ENCODE measurements at places on chromosomes 5 and 9. TPM values are rescaled to one million over a fixed set of nuclear protein-coding genes. Genes with fewer than 3 reads are reported as not detected.

- DNase-seq = peak; percentile 56
- H3K4me1 ChIP-seq = no peaks in the 10 kb centered on the region
- H3K27ac ChIP-seq = no peak overlapping the region
- no peaks in the 10 kb centered on the region for H3K27me3 ChIP-seq
- H3K4me3 ChIP-seq = no peak overlapping the region
These were observed 136.4 kb upstream of the PPP1R26 start for GRCh38 chr9:135343136-135343535.

DNA sequence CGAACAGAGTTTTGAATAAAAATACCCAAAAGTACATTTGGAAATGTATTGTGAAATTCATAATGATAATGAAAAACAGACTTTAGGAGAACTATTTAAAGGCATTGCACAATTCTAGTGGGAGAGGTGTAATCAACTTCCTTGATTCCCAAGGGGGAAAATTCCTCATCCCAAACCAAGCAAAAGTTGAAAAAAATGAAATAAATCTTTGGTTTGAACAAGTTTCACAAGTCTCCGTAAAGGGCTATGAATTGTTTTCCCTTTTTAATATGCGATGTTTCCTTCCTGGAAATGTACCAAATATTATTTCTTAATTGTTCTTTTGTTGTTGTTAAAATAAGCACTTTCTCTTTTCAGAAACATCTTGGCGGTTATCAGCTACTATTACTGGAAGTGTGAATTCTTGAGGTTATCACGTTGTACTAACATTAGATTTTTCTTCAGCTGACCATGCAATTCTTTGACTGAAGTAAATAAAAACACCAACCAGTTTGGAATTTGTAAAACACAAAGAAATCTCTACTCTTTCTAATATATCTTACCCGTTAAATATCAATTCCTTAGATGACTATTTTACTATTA is 59.3 kb downstream of the SVEP1 start:
- no peak overlapping the region for H3K4me3 ChIP-seq
- no peaks in the 10 kb centered on the region for H3K27me3 ChIP-seq
- peaks cover 2% of the 10 kb centered on the region for H3K4me1 ChIP-seq
- no peak overlapping the region for H3K27ac ChIP-seq
- no peaks in the 10 kb centered on the region for H3K36me3 ChIP-seq

- peak overlapping the region; percentile 35 for H3K27ac ChIP-seq
- peak overlapping the region; percentile 61 for H3K4me3 ChIP-seq
- no peaks in the 10 kb centered on the region for H3K27me3 ChIP-seq
- no peaks in the 10 kb centered on the region for H3K4me1 ChIP-seq
- no peak for DNase-seq
These were observed 584 bp upstream of the PIP5K1B start for GRCh38 chr9:68704498-68704813.

The ELL2 gene
- total RNA-seq = 107 TPM

DNA sequence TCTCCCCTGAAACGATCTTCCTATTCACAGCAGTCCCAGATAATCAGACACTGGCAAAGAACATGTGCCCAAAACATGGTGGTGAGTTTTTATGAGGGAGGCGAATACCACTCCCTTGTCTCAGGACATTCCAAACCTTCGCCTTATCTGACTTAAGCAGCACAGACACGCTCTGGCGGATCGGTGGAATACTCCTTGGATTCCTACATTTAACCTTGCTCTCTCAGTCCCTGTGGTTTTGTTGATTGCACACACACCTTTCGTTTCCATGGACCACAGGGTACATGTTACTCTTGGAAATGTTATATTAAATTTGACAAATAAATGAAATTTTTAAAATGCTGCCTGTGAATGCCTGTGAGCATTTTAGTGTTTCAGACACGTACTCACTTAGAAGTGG is 87.8 kb upstream of the CPEB4 start:
- H3K27ac ChIP-seq = no peak overlapping the region
- H3K4me3 ChIP-seq = no peak overlapping the region
- no peaks in the 10 kb centered on the region for H3K4me1 ChIP-seq
- no peak for DNase-seq

GRCh38 chr5:81506378-81506777 is 112.4 kb upstream of the ACOT12 start:
- H3K27me3 ChIP-seq = no peaks in the 10 kb centered on the region
- H3K36me3 ChIP-seq = no peaks in the 10 kb centered on the region
- no peak overlapping the region for H3K4me3 ChIP-seq
- no peaks in the 10 kb centered on the region for H3K4me1 ChIP-seq
- H3K27ac ChIP-seq = no peak overlapping the region

The STRBP gene
- 6.8 TPM for total RNA-seq

The SLC46A2 gene
- total RNA-seq = 0.18 TPM

DNA sequence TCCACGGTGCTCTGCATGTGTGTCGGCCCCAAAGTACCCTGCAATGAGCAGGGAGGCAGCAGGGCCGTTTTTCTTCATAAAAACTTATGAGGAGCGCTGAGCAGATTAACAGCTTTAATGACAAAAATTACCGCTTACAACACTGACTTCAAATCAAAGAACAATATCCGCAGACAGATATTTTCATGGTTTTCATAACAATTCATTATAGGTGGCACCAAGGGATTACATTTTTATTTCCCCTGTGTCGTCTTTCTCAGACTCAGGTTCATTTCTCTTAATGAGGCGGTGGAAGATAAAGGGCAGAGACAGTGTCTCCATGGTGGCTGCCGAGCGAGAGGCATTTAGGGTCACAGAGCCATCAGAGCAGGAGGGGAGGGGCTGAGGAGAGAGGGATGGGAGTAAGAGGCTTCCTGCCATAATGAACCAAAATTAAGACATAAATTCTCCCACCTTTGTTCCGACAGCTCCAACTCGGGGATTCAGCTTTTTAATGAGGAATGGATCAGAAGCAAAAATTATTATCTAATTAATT is 240.7 kb upstream of the CLINT1 start:
- H3K4me1 ChIP-seq = no peaks in the 10 kb centered on the region
- H3K4me3 ChIP-seq = no peak overlapping the region
- H3K27me3 ChIP-seq = no peaks in the 10 kb centered on the region
- DNase-seq = no peak

The HAPLN1 gene
- total RNA-seq = 3.5 TPM

The BTNL8 gene
- 0.30 TPM for total RNA-seq

- no peaks in the 10 kb centered on the region for H3K4me1 ChIP-seq
- H3K4me3 ChIP-seq = no peak overlapping the region
- no peaks in the 10 kb centered on the region for H3K27me3 ChIP-seq
- no peak overlapping the region for H3K27ac ChIP-seq
- no peaks in the 10 kb centered on the region for H3K36me3 ChIP-seq
These were observed 81.8 kb upstream of the MAP3K1 start for GRCh38 chr5:56733580-56733979.

The OBP2B gene
- total RNA-seq = not detected
